ENCODE measurements at places on chromosomes 7 and 10. TPM values are rescaled to one million over a fixed set of nuclear protein-coding genes. Genes with fewer than 3 reads are reported as not detected.

- no peak for DNase-seq
Measured at GRCh38 chr7:26379711-26380110, 88.0 kb downstream of the SNX10 start.

DNA sequence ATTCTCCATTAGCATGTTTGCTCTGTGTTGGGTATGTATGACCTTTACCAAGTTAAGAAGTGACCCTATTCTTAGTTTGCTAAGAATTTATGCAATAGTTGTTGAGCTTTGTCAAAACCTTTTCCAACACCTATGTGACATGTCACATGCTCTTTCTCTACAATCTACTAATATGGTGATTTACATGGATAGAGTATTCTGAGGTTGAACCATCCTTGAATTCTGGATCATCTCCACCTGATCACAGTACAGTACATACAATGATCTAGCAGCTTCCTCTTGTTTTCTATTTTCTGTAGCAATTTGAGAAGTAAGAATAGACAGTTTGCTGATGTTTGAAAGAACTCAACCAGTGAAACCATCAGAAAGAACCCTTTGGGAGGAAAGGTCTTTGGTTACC is 101.2 kb upstream of the PDGFA start:
- DNase-seq, result no peak

- no peak for DNase-seq
Measured at GRCh38 chr7:42495256-42495655, 258.2 kb upstream of the GLI3 start.

- no peak for DNase-seq
Measured at GRCh38 chr10:105185161-105185560, 544.1 kb downstream of the SORCS3 start.

DNA sequence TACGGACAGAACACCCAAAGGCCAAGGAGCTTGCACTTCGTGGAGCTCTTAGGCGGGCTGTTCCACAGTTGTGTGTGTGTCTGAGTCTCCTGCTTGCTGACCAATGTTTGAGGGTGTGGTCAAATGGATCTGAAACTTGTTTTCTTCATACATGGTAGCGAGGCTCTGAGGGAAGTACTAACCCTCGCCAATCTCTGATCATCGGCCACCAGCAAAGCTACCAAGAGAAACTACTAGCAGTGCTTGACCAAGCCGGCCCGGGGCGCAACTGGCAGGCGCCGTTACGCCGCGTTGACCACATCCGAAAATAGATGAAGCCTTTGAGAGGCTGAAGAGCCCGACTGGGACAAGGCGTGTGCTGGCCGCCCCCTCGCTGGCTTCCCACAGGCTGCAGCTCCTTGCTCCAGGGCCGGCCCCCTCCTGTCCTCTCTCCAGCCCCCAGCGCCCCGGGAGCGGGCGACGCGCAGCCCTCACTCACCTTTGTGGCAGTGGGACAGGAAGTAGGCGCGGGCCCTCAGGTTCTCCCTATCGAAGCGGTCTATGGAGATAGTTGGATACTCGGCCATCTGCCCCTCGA is 384 bp downstream of the DCLRE1C start:
- DNase-seq, result no peak

DNA sequence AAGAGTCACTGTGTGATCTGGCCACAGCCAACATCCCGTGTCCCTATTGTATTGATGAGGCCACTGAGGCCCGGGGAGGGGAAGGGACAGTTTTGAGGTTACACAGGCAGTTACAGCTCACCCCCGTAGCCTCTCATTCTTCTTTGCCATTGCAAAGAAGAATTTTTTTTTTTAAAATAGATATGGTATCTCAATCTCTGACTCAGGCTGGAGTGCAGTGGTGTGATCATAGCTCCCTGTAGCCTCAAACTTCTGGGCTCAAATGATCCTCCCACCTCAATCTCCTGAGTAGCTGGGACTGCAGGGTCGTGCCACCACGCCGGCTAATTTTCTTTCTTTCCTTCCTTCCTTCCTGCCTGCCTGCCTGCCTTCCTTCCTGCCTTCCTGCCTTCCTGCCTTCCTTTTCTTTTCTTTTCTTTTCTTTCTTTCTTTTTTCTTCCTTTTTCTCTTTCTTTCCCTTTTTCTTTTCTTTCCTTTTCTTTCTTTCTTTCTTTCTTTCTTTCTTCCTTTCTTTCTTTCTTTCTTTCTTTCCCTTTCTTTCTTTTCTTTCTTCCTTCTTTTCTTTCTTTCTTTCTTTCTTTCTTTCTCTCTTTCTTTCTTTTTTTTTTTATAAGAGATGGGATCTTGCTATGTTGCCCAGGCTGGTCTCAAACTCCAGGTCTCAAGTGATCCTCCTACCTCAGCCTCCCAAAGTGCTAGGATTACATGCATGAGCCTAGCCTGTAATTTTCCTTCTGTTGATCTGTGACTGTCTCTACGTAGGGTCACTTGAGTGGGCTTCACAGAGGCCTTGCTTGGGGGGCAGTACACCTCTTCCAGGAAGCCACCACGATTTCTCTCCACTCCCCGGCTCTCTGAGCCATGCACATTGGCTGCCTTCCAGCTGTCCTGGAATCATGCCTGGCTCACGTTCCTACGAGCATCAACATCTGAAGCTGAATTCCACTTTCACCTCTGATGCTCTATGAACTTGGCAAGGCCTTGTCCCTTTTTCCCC is 31.3 kb downstream of the TMEM270 start:
- no peak for DNase-seq

GRCh38 chr10:7025296-7025695 is 385.5 kb downstream of the SFMBT2 start:
- no peak for DNase-seq

- no peak for DNase-seq
Measured at GRCh38 chr10:94102436-94102835, 108.7 kb downstream of the PLCE1 start.

DNA sequence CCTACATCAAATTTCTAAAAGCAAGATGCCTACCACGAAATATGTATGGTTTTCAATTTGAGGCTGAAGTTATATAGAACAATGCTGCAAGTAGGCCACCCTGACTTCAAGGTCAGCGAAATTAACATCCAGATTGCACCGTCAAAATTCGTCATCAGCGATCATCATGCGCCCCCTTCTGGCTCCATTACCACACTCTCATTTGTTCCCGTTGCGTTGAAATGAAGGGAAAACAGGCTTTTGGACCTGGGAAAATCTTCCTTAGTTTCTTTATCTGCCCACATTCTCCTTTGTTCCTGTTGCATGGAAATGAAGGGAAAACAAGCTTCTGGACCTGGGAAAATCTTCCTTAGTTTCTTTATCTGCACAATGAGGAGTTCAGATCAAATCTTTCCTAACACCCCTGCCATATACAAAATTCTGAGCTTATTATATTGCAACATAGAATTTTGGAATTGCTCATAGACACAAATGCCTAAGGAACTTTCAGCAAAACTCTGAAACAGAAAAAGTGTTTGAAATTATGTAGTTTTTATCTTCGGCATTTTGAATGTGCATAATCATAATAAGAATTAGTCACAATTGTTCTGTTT is 98.2 kb upstream of the PRKCQ start:
- DNase-seq, result peak; percentile 66

DNA sequence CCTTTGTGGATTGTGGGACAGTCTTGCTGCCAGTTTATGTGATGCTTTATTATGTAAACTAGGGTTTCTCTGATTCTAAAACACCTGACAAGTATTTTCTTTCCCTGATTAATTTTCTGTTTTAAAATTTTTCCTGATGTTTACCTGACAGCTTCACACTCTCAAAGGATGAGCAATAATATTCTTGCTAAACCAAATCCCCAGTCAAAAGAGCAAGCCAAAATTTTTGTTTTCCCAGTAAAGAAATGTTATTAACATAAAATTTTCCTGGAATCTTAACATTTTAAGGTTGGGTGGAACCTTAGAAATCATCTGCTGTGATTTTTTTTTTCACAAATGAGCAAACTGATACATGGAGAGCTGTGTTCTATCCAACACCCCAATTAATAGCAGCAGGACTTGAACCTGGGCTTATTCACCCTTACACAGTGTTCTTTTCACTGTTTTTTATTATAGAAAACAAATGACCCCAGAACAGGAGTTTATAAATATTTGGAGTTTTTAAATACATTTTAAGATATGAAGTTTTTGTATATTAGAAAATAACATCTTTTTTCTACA is 185.2 kb upstream of the VIPR2 start:
- no peak for DNase-seq

DNA sequence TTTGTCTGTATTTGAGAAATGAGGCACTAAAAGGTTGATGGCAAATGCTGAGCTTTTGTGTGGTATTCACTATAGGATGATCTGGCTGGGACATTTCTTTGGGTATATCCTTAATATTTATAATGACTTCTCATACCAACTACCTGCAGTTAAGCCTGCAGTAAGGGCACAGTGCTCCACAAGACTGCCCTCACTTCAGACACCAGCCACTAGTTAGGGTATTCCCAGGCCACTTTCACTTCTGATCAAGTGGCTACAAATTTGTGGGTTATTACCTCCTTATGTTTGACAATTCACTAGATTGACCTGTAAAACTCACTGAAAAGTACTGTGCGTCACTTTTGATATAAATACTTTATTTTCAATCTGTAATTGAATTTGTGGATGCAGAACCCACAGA is 20.3 kb downstream of the CCDC126 start:
- DNase-seq, result no peak

DNA sequence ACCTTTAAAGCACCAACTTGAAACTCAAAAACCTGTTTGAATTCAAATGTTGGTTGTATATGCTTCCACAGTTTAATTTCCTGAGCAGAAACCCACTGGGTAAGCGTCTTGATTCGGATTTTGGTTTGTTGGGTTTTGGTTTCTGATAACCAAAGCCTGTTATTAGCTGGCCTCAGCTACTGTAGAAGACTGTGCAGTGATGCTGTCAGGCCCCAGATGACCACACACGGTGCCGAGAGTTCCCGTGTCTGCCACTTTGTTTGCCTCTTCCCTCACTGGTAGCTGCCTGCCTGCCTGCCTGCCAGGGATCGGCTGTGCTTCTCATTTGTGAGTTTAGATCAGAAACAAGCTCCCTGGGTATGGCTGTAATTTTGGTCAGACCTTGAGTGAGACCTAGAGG is 5.6 kb downstream of the MDH2 start:
- DNase-seq, result no peak

GRCh38 chr10:72251635-72252034 is 22.1 kb upstream of the DDIT4 start:
- DNase-seq, result no peak

- no peak for DNase-seq
Measured at GRCh38 chr7:55426676-55427075, 61.5 kb downstream of the LANCL2 start.

GRCh38 chr7:101589052-101589451 is 40.0 kb downstream of the MYL10 start:
- DNase-seq, result no peak

- no peak for DNase-seq
Measured at GRCh38 chr10:121368347-121369025, 229.8 kb downstream of the FGFR2 start.

- no peak for DNase-seq
Measured at GRCh38 chr7:253581-254336, 36.2 kb upstream of the FOXL3 start.

DNA sequence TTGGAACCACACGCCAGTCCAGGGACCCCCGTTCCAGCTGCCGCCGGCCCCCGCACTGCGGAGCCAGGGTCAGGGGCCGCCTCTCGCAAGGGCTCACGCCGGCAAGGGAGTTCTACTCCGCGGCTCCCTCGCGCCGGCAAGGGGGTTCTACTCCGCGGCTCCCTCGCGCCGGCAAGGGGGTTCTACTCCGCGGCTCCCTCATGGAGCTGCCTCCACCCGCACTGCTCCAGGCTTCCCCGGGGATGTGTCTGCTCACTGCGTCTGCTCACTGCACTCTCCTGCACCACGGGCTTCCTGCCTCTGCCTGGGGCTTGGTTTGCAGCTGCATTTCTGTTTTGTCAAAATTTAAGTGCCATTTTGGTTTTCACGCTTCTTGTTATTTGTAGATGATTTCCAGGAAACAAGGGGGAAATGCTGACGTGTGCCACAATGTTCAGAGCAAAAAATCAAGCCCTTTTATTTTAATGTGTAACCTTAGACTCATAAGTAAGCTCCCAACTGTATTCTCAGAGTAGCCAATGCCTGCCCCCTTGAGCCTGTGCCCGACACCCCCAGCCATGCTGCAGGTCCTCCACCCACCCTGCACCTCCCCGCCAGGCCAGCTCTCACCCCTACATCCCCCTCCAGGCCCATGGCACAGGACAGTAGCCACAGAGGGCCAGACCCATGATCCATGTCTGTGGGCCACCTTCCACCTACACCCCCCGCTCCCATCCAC is 246.2 kb downstream of the MAD1L1 start:
- DNase-seq, result no peak

DNA sequence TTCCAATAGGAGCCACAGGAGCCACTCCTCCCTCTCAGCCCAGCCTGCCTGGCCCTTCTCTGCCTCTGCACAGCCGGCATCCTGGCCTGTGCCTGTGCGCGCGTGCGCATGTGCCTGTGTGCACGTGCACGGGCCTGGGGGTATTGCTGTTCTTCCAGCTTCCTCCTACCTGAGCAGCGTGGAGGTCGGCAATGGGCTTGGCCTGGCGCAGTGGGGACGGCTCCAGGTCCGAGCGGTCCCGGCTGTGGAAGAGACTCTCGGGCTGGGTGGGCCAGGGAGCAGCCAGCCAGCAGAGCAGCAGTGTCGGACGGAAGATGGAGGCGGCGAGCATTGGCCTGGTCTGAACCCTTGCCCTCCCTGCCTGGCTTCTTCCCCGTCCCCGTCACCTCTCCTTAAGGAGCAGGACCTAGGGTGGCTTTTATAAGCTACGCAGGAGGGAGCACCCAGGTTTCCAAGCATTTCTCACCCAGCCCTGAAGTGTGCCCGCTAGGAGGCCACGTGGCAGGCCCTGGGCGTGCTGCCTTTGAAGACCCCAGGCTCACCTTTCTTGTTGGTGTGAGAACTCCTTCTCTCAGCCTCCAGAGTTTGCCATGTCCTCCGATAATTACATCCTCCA is at the start of gene MMP21:
Gene MMP21 (minus strand): TSS at position 331 of the 616 bp plus-strand sequence. CDS start 0 bp downstream, at position 331.
- no peak for DNase-seq

MRC1 gene
- not detected for total RNA-seq

AGBL3 gene
- total RNA-seq, result 2.4 TPM

HABP2 gene
- not detected for total RNA-seq

PTF1A gene
- total RNA-seq, result not detected

NYAP1 gene
- 1.0 TPM for total RNA-seq

HERC4 gene
- total RNA-seq, result 55.8 TPM

FAS gene
- 45.5 TPM for total RNA-seq
